ENCODE measurements at places on chromosomes 2 and 18.

DNA sequence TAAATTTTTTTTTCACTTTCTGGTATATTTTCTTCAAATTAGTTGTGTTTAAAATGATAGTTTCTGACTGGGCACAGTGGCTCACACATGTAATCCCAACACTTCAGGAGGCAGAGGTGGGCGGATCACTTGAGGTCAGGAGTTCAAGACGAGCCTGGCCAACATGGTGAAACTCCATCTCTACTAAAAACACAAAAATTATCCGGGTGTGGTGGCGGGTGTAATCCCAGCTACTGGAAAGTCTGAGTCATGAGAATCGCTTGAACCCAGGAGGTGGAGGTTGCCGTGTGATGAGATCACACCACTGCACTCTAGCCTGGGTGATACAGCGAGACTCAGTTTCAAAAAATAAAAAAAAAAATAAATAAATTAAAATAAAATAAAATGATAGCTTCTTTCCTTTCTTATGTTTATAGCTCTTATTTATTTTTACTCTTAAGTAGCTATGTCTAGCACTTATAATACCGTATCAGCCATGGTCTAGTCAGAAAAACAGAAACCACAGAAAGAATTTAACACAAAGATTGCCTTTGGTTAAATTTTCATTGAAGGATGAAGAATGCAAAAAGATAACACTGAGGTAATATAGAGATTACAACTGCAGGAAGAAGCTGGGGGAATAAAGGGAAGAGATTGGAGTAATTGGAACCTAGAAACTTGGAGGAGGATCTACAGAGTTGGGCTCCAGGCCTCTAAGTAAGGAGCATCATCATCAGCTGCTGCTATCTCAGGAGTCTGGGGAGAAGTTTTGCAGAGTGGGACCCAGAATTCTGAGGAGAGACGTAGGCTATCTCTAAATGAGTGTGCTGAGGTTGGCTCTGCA lies 54.7 kb upstream of the MBOAT2 start:
- DNase-seq: no peak

DNA sequence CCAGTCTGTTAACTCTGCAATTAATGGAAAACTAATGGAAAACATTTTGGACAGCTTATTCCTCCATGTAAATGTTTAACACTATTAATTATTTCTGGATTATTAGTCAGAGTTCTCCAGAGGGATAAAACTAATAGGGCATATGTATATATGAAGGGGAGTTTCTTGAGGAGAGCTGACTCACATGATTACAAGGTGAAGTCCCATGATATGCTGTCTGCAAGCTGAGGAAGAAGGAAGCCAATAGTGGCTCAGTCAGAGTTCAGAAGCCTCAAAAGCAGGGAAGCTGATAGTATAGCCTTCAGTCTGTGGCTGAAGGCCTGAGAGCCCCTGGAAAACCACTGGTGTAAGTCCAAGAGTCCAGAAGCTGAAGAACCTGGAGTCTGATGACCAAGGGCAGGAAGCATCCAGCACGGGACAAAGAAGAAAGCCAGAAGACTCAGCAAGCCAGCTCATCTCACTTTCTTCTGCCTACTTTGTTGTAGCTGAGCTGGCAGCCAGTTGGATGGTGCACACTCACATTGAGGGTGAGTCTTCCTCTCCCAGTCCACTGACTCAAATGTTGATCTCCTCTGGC lies 136.0 kb downstream of the PTH2R start:
- no peak for DNase-seq

DNA sequence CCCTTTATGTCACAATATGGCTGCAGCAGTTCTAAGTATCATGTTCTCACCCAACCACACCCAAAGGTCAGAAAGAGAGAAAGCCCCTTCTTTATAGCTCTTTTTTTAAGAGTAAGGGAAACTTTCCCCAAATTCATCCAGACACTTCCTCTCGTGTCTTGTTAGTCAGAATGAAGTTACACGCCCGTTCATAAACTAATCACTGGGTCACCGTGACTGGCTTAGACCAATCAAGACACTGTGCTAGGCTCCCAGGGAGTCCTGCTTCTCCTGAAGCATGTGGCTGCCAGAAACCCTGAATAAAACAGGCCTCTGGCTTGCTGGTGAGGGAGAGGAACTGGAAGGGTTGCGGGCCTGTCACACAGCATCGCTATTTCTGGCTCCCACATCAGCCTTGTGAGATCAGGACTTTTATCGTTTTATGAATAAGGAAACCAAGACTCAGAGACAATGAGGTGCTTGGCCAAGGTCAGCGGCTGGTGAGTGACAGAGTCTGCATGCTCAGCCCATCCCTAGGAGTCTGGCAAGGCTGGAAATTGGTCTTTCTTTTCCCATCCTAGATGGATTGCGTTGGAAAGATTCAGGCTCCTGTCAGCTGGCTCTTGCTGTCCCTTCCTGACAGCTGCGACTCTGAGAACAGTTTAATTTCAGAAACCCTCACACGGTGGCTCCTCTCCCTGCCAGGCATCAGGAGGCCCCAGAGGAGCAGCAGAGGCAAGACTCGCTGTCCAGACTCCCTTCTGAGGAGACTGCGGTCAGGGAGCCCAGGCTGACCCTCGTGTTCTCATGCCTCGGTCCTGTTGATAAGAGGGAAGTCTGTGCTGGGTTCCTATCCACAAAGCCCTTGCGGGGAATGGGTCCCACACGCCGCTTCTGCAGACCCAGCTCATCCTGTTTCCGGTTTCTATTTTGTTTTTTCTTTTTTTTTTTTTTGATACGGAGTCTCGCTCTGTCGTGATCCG lies 104.5 kb upstream of the TAF1B start:
- DNase-seq: no peak

DNA sequence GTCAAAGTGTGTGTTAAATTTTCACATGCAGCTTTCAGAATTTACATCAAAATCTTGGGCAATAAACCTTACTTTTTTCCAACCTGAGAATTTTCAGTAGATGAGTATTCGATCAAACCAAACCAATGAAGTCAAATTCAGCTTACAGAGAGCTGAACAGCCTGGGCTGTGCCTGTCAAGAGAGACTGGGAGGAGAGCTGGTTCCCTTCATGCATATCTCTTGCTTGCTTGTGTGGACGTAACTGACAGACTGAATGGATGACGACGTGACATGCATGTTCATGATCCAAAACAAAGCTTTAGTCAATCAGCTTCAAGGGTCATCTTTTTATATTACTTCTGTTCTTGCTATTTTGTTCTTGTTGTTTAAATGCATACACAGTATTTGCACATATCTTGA lies 145.2 kb downstream of the GALNT3 start:
- DNase-seq: no peak

DNA sequence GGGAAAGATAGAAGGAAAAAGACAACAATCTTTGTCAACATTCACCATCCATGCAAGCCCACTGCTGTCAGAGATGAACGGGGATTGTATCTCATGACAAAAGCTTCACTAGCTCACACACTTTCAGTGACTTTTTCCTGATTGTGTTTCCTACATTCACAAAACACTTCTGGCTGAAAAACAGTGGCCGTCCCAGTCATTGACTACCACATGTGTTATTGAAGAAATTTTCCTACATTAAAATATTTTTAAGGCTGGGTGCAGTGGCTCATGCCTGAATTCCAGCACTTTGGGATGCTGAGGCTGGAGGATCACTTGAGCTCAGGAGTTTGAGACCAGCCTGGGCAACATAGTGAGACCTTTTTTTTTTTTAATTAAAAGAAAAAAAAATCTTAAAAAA lies 90.9 kb downstream of the MOGAT1 start:
- DNase-seq: no peak

- peak; percentile 85 for DNase-seq
These were observed 6.3 kb downstream of the ANKRD53 start for GRCh38 chr2:70984576-70985282.

DNA sequence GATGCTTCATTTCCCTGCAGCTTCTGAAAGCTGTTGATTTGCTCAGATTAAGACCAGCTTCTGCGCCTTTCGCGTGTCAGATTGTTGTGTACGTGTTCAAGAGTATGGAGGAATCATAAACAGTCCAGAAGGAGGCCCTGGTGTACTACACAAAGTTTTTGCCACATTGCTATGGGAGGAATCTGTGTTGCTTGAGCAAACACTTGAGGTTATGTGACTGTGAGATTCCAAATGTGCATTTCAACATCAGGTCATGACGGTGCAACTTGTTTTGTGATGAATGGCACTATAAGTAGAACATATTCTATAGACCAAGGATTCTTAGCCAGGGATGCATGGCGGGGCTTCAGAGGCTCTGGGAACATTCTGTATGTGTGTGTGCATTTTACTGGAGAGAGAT lies 35.0 kb downstream of the SRSF7 start:
- DNase-seq: no peak

DNA sequence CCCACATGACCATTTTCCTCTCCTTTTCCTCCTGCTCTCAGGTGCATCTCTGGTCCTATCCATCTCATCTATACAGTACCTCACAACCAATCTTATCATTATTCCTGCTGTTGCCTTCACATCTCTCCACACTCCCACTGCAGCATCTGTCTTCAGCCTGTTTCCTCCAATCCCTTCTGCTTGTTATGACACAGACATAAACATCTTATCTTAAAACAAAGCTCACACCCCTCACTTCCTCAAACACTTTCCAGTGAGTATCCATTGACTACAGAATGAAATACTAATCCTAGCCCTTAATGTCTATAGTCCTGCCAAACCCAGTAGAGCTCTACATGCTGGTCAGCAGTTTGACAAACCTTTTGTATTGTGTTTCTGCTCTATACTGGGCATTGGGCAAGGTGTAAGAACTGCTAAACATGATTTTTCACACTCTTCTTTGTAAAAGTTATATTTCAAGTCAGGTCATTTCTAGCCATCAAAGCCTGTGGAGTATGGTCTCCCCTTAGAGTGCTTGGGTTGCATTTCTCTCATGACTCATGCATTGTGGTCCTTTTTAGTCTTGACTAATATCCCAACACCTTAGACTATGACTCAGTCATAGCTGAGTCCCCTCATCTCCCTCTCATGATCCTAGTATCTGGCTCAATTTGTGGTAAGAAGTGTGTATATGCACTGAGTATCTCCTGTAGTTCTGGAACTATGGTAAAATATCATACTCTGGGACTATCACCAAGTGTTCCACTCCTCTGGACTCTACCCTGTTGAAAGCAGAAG lies 187.0 kb downstream of the CYRIA start:
- no peak for DNase-seq

DNA sequence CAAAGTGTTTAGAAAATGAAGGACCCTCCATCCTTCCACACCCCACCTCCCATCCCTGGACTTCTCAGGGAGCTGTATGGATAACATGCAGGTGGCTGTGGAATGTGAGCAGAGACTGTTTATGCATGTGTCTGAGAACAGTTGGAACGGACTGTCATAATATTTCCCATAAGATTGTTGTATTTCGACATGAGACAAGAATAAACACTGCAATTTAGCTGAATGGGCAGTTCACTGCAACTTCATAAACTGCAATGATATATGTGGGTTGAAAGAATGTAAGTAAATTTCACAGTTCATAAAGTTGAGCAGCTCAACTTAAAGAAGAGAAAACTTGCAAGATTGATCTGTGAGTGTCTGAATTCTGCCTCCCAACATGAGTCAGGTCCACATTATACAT lies 74.6 kb downstream of the MEP1B start:
- DNase-seq: no peak

DNA sequence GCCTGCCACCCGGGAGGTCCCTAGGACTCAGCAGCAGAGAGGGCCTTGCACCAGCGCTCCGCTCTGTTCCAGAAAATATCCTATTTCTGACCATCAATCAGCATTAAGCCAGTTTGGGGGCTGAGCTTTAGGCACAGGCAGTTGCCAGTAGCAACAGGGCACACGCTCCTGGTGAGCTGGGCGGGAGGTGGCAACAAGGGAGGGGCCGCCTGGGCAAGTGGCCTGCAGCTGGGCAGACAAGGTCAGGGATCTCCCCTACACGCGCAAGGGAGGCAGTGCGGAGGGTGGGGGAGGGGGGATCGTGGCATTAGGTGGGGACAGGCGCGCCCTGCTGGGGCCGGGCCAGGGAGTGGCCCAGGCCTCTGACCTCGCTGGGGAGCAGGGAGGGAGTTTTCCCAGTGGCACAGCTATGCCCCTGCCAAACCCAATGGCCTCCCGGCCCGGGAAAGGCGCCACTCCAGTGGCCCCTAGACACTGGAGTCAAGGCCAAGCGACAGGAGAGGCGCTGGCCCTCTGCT lies 302.8 kb downstream of the NCKAP5 start:
- DNase-seq: peak; percentile 70

DNA sequence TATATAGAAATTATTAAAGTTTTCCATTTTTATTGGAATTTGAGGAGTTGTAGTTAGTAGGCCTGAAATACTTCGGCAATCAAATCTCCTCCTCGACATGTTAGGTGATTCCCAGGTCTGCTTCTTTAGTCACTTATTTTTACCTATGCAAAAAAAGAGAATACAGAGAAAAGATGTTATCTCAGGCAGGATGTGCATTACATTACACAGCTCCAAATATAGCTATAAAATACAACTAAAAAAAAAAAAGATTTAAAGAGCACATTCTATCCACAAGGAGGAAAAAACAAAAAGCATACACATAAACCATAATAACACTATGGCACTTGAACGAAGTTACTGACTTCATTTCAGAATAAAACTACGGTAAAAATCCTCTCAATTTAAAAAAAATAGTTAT lies 8.1 kb downstream of the STK17B start:
- no peak for DNase-seq

- no peak for DNase-seq
These were observed 175.6 kb upstream of the ZFP36L2 start for GRCh38 chr2:43402002-43402401.

GRCh38 chr2:30213326-30213725 lies 18.0 kb upstream of the LBH start:
- no peak for DNase-seq

GRCh38 chr2:241903121-241904010 lies 33.8 kb downstream of the RTP5 start:
- peak; percentile 35 for DNase-seq

DNA sequence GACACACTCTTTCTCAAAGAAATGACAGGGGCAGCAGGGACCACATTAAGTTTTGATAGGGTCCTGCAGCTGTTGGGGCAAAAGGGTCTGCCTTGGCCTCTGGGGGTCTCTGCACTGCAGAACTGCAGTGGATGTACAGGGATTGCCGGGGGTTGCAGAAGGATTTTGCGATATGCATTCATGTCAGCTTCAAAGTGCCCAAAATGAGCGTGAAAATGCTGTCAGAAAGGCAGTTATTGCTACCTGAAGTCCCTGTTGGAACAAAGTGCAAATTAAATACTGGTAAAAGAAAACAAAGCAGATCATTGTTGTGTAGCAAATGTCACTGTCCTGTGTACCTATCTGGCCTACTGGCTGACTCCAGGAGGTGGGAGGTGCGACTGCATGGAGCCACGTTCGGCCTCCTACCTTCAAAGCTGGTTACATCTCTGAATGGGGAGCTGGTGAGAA lies 78.8 kb upstream of the MAP4K3 start:
- DNase-seq: no peak

DNA sequence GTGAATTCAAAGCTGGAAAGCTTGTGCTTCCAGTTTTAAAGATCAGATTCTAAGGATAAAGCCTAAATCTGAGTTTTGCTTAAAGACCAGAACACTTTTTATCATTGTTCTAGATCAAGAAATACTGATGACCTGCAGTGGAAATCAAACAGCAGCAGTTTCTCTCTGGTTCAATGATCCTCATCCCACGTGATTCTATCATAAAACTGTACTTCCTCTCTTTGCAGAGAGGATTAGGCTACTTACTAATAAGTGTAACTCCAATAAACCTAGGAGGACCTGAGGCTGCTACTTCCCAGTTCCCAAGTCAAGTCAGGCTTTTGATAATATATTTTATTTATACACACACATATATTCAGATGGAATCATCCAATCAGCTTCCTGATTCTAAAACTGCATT lies 81.9 kb downstream of the TCF4 start:
- DNase-seq: no peak

Data from lower lobe of right lung (tissue), 2 donors.